ENCODE measurements at places on chromosomes 11 and 22. TPM values are rescaled to one million over a fixed set of nuclear protein-coding genes. Genes with fewer than 3 reads are reported as not detected.

DNA sequence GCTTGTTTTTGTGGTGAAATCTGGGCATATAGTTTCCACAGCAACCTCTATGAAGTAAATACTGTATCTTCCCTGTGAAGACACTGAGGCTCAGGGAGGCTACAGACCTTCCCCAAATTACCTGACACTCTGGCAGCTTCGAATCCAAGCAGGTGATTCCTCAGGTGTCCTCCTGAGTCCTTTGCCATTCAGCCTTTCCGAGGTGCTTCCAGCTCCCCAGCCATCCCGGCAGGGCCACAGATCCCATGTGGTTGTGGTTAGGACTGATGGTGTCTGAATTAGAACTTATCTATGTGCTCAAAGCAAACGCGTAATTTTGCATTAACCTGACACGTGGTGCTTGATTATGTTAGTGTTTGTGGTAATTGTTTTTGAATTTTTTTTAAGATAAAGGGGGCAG, 785.6 kb downstream of the BRD1 start:
- no peaks in the 10 kb centered on the region for H3K27me3 ChIP-seq
- H3K4me3 ChIP-seq, result no peak overlapping the region

- H3K4me1 ChIP-seq, result no peaks in the 10 kb centered on the region
- H3K27ac ChIP-seq, result no peak overlapping the region
- H3K36me3 ChIP-seq, result no peaks in the 10 kb centered on the region
- no peak for DNase-seq
- no peak overlapping the region for H3K4me3 ChIP-seq
These were observed 31.8 kb downstream of the DLG2 start for GRCh38 chr11:85595285-85595884.

DNA sequence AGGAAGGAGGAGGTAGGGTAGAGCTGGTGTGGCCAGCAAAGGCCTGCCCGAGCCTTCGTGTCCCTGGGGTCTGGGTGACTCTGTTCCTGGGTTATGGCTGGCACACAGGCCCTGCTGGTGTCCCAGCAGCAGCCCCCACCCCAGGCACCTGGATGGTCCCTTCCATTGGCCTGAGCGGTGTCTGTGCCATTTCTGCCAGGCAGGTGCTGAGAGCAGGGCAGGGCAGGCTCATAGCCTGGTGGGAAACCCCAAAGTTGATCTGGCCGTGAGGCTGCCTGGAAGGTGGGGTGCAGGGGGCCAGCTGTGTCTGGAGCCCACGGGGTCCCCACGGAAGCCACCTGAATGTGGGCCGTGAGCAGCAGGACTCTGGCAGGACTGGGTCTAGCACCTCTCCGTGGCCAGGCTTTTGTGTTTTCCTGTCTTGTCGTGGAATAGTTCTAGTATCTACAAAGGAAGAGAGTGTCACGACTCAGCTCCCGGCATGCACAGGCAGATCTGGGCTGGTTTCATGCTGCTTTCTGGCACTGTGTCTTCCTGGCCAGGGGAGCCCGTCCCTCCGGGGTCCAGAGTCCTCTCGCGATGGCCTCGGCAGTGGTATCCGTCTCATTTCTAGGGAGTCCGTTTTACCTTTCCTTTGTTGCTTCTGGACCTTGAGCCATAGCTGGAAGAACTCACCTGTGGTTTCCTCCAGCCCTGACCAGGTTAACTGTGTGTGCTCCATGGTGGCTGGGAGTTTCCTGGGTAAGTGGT, 83.7 kb downstream of the KCNQ1 start:
- no peaks in the 10 kb centered on the region for H3K36me3 ChIP-seq
- no peak overlapping the region for H3K4me3 ChIP-seq
- DNase-seq, result no peak

GRCh38 chr22:46061501-46062231, 84.7 kb upstream of the WNT7B start:
- H3K4me1 ChIP-seq, result peaks cover 2% of the 10 kb centered on the region
- H3K27me3 ChIP-seq, result peaks cover 11% of the 10 kb centered on the region
- DNase-seq, result no peak
- peak overlapping the region; percentile 43 for H3K27ac ChIP-seq
- no peak overlapping the region for H3K4me3 ChIP-seq

- H3K27ac ChIP-seq, result peak overlapping the region; percentile 77
- no peak overlapping the region for H3K4me3 ChIP-seq
- peaks cover 14% of the 10 kb centered on the region for H3K4me1 ChIP-seq
- DNase-seq, result no peak
- no peaks in the 10 kb centered on the region for H3K36me3 ChIP-seq
- no peaks in the 10 kb centered on the region for H3K27me3 ChIP-seq
These were observed 25.0 kb upstream of the MGAT3 start for GRCh38 chr22:39431821-39432251.

DNA sequence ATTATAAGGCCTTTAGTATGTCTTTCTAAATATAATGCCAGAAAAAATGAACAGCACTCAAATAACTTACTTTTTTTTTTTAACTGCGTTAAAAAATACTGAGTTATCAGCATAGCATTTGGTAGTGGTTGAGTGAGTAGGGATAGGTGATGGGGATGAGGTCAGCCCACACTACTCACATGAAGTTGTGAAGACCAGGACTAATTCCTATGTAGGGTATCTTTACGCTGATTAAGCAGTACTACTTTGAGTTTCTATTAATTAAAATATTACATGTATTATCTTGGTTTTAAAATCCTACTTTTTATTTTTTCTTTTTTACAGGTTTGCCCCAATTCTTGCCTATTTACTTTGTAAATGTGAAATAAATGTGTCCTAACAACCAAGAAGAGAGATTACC, 13.5 kb downstream of the PHF21A start:
- H3K27ac ChIP-seq, result no peak overlapping the region
- H3K4me3 ChIP-seq, result no peak overlapping the region
- H3K27me3 ChIP-seq, result no peaks in the 10 kb centered on the region
- no peak for DNase-seq

GRCh38 chr11:111205632-111206385, 39.7 kb upstream of the POU2AF2 start:
- H3K36me3 ChIP-seq, result no peaks in the 10 kb centered on the region
- no peaks in the 10 kb centered on the region for H3K4me1 ChIP-seq
- H3K27ac ChIP-seq, result no peak overlapping the region
- H3K27me3 ChIP-seq, result no peaks in the 10 kb centered on the region
- no peak overlapping the region for H3K4me3 ChIP-seq

DNA sequence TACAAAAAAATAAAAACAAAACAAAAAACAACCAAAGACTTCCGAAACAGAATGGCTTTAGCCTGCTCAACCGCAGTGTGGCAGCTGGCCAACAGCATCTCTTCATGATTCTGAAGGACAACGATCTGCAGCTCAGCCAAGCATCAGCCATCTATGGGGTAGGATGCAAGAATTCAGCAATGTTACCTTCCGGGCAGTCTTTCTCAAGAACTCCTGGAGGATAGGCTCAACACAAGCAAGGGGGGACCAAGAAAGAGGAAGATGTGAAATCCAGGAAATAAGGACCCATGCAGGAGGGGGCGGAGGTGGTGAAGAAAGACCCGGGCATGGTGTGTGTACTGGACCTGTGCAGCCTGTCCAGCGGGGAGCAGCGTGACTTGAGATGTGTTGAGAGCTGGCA, 3.5 kb upstream of the TSPO start:
- DNase-seq, result no peak
- H3K4me1 ChIP-seq, result no peaks in the 10 kb centered on the region
- H3K36me3 ChIP-seq, result no peaks in the 10 kb centered on the region

DNA sequence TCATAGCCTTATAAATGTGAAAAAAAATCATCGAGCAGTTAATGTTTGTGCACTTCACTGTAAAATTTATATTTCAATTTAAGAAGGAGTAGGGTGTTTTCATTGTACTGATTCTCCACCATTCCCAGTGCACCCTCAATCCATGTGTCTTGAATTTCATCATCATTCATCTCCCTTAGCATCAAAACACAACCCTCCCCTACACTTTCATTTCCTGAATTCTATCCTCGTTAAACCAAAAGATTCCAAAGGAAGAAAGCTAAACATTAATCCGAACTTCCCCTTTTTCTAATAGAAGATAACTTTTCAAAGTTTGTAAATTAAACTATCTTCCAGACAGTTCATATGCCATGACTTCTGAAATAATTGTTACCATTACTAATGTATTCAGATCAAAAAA, 34.1 kb upstream of the OR8B8 start:
- no peak overlapping the region for H3K4me3 ChIP-seq
- no peaks in the 10 kb centered on the region for H3K36me3 ChIP-seq
- no peaks in the 10 kb centered on the region for H3K27me3 ChIP-seq
- no peaks in the 10 kb centered on the region for H3K4me1 ChIP-seq

DNA sequence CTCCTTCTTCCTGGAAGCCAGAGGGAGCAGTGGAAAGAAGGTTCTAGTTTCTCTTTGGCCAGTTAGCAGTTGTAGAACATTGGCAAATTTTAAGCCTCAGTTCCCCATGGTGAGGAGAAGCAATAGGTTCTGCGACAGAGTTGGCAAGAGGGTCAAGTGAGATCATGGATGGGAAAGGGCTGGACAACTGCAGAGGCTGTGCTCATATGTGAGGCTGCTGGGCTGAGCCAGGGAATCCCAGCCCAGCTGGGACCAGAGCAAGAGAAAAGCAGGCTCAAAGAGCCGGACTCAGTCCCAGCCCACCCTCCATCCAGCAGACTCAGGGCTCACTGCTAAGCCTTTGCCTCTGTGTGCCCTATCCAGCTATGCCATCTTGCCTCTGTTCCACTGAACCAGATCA, 66.8 kb upstream of the MYOD1 start:
- H3K4me3 ChIP-seq, result no peak overlapping the region
- H3K36me3 ChIP-seq, result no peaks in the 10 kb centered on the region
- peaks cover 16% of the 10 kb centered on the region for H3K4me1 ChIP-seq

GRCh38 chr11:2261436-2262230, 8.8 kb downstream of the ASCL2 start:
- H3K27ac ChIP-seq, result no peak overlapping the region
- DNase-seq, result no peak
- H3K36me3 ChIP-seq, result no peaks in the 10 kb centered on the region
- H3K4me1 ChIP-seq, result peaks cover 2% of the 10 kb centered on the region

DNA sequence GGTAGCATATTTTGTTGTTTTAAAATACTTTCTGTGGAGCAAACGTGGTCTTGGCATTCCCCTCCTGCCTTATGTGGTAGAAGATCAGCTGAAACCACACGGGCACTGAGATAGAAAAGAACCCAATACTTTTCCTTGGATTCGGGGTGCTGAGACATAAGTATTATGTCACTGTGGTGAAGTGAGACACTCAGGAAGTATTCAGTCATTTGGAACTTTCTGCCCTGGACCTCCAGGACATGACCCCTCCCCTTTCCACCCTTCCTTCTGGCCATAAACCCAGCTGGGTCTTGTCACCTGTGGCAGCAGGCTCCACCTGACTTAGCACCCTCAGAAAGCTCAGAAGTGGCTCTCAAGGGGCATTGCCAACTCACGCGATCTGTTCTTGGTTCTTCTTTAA, 123.4 kb downstream of the SWAP70 start:
- H3K4me1 ChIP-seq, result no peaks in the 10 kb centered on the region
- H3K36me3 ChIP-seq, result no peaks in the 10 kb centered on the region
- H3K27ac ChIP-seq, result no peak overlapping the region

- peaks cover 12% of the 10 kb centered on the region for H3K36me3 ChIP-seq
- H3K27ac ChIP-seq, result peak overlapping the region; percentile 100
- DNase-seq, result no peak
- no peaks in the 10 kb centered on the region for H3K27me3 ChIP-seq
These were observed 569 bp downstream of the FAM76B start for GRCh38 chr11:95788921-95789505.

DNA sequence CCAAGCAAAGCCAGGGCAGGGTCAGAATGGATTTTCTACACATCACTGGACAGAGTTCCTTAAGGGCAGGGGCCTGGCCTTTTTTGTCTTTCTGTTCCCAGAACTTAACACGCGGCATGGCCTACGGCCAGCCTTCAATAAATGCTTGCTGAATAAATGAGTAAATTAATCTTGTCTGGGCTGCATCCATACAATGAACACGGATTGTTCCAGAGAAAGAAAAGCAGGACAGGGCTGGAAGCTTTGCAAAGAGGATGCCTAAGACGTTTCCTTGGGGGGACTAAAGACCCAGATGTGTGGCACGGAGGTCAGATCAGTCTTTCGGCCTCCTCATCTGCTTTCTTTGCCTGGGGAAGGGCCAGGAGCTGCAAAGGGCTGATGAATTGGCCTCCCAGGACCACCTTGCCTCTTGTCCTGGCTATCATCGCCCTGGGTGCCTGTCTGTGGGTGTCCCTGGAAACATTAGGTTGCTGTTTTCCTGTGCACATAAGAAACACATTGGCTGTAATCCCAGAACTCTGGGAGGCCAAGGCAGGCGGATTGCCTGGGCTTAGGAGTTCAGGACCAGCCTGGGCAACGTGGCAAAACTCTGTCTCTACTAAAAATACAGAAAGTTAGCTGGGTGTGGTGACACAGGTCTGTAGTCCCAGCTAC, 20.8 kb upstream of the RFPL3 start:
- H3K27me3 ChIP-seq, result no peaks in the 10 kb centered on the region
- H3K27ac ChIP-seq, result no peak overlapping the region
- no peaks in the 10 kb centered on the region for H3K36me3 ChIP-seq
- DNase-seq, result peak; percentile 4
- no peak overlapping the region for H3K4me3 ChIP-seq

DNA sequence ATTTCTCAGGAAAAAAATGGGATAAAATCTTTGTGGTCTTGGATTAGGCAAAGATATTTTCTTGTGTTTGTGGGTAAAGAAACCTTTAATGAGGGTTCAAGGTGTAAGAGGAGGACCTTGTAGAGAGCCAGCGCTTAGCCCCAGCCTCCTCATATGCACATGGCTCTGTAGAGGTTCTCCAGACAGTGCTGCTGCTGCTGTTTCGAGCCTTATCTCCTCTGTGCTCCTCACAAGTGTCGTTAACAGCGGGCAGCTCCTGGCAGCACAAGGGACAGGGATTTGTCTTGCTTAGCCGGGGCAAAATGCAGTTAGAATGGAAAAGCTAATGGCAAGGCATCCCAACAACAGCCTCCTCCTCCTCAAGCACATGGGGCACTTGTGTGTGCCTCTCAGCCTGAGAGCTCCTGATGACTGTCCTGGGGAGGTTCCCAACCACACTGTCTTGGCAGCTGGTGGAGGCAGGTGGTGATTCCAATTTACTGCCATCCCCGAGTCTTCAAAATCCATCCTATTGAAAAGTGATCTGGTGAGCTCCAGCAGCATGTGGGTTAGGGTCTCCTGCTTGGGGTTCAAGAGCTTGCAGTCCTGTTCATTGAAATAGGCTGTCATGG, 7.6 kb upstream of the MSANTD2 start:
- no peaks in the 10 kb centered on the region for H3K27me3 ChIP-seq
- H3K36me3 ChIP-seq, result no peaks in the 10 kb centered on the region
- no peak for DNase-seq
- no peak overlapping the region for H3K27ac ChIP-seq
- no peaks in the 10 kb centered on the region for H3K4me1 ChIP-seq
- H3K4me3 ChIP-seq, result no peak overlapping the region

DNA sequence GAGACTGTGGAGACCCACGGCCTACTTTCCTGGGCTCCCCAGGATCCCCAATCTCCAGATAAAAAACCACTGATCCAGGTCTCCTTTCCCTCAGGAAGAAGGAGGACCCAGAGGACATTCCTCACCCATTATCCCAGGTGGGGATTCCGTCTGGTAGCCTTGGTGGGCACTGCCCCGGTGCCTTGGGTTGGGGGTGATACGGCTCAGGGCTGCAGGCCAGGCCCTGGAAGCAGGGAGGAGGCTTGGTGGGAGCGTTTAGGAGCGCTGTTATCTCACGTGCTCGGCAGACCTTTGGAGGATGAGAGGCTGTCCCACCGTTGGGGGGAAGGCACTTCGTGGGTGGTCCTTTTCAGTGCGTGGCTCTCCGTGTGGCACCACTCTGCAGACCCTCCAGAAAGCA, 926.3 kb downstream of the BRD1 start:
- no peaks in the 10 kb centered on the region for H3K36me3 ChIP-seq
- no peak overlapping the region for H3K27ac ChIP-seq
- no peak overlapping the region for H3K4me3 ChIP-seq
- H3K4me1 ChIP-seq, result no peaks in the 10 kb centered on the region
- no peaks in the 10 kb centered on the region for H3K27me3 ChIP-seq

The RTN3 gene
- 93.1 TPM for total RNA-seq

The FAM83F gene
- total RNA-seq, result 13.1 TPM

The FOLR1 gene
- 41.2 TPM for total RNA-seq

The VSIG10L2 gene
- total RNA-seq, result not detected

The VPREB3 gene
- total RNA-seq, result 1.0 TPM

All from kidney (tissue), 22 donors.